ENCODE measurements at places on chromosomes 4 and X.

DNA sequence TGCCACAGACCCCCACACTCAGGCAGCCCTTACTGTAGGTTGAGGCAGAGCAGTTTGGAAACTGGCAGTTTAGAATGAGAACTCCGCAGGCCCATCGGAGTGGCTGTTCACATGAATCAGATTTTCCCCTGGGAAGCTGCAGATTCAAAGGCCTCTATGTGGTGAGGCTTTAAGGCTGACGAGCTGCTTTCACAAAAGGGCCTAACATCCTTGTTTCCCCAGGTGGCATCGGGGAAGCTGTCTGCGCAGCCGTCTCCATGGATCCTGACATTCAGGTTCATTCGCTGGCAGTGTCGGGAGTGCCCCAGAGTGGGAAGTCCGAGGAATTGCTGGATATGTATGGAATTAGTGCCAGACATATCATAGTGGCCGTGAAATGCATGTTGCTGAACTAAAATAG, 33.7 kb downstream of the TKTL1 start:
- DNase-seq, result no peak

DNA sequence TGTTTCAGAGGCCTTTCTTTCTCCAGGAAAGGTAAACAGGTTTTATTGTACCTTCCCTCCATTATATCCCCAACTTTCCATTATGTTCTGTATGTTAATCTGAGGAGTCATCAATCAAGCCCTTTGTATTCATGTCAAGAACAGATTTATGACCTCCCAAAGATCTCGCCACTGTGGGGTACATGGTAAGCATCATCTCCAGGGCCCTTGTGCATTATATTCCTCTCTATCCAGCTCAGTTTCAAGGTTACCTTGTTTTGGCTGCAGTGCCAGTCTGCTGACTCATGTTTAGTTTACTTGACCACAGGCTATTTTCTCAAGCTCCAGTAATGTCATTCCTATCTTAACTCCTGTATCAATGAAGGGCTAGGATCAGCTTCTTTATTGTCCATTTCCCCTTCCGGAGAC, 125.1 kb upstream of the FRMPD4 start:
- DNase-seq, result peak; percentile 7

- peak; percentile 12 for DNase-seq
Measured at GRCh38 chrX:32530802-32531403, 680.4 kb downstream of the DMD start.

DNA sequence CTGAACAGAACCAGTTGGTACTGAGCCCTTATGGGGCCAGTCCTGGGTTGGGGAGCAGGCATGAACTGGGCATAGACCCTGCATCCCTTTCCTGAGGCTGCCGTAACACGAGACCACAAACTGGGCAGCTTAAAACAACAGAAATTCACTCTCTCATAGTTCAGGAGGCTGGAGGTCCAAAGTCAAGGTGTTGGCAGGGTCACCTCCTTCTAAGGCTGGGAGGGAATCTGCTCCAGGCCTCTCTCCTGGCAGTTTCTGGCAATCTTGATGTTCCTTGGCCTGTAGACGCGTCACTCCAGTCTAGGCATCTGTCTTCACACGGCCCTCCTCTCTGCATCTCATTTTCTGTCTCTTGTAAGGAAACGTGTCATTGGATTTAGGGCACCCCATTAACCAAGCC, 19.8 kb upstream of the SORCS2 start:
- DNase-seq, result no peak

DNA sequence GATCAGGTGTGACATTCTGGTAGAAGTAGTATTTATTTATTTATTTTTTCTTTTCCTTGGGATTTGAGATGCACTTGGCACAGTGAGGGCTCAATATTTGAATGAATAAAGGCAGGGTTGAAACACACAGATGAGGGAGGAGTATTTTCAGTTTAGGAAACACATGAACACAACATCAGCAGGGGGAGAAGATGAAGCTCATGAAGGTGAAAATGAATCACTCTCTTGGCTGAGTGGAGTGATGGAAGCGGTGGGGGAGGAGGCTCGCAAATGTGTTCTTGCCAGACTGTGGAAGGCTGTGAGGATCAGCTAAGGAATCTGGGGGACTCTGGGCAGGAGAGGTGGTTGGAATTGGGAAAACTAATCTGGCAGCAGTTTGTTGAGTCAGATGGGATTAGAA, 55.3 kb downstream of the ARHGAP10 start:
- no peak for DNase-seq

GRCh38 chr4:145730026-145730425, 50.1 kb downstream of the C4orf51 start:
- DNase-seq, result no peak

DNA sequence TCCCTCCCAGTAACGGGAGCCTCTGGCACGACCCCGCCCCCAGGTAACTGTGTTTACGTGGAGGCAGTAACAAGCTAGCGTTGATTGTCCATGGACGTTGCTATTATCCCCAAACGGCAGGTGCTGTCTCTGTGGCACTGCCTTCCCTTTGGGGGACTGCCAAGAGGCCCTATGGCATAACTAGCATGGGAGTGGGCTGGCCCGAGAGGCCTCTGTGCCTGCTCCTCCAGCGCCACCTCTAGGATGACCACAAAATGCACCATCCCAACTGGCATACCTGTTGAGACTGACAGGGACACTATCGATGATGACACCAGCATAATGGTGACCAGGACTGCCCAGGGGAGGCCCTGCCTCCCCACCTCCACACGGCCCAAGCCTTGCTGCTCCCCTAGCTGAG, 1.5 kb downstream of the SRPK3 start:
- DNase-seq, result no peak

DNA sequence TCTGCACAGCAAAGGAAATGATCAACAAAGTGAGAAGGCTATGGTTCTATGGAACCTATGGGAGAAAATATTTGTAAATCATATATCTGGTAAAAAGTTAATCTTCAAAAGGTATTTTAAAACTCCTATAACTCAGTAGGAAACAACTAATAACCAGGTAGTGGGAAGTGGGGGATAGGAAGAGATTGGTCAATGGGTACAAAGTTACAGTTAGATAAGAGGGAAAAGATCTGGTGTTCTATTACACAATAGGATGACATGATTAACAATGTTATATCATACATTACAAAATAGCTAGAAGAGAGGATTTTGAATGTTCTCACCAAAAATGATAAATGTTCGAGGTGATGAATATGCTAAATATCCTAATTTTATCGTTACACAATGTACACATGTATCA, 46.3 kb downstream of the NDNF start:
- no peak for DNase-seq

GRCh38 chrX:32501606-32502005, 709.7 kb downstream of the DMD start:
- no peak for DNase-seq

DNA sequence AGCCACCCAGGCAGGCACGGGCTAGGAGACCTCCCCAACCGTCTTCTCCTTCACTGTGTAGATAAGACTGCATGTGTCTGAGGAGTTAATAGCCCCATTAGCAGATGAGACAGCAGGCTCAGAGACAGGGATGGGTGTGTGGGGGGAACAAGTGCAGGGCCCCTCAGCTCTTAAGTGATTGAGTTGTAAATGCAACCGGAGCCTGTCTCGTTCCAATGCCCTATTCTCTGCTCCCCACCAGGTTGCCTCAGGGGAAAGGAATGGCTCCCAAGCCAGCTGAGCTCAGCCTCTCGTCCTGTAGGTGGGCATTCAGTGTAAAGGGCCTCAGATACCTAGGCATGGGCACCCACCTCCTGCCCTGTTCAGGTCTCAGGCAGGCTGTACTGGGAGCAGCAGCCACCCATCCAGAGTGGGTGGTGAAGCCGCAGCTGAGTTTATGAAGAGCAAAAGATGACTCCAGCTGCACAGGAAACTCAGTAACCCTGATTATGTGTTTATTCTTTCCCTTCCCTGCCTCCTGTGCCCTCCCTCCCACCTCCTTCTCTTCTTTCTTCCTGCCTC, 87.3 kb downstream of the PJA1 start:
- DNase-seq, result no peak

GRCh38 chrX:156008915-156009314, 11.4 kb downstream of the IL9R start:
- DNase-seq, result no peak

DNA sequence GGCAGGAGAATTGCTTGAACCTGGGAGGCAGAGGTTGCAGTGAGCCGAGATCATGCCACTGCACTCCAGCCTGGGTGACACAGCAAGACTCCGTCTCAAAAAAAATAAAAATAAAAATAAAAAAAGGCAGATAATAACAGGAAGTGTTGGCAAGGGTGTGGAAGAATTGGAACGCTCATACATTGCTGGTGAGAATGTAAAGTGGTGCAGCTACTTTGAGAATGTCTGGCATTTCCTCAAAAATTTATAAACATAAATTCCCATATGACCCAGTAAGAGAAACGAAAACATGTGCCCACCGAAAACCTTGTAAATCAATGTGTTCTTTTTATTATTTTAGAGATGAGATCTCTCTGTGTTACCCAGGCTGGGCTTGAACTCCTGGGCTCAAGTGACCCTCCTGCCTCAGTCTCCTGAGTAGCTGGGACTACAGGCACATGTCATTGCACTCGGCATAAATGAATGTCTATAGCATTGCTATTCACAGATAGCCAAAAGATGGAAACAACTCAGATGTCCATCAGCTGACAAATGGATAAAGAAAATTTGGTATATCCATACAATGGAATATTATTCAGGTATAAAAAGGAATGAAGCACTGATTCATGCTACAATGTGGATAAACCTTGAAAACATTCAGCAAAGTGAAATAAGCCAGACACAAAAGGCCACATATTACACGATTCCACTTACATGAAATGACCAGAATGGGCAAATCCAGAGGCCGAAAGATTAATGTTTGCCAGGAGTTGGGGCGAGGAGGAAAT, 63.7 kb upstream of the PLAC1 start:
- DNase-seq, result no peak

DNA sequence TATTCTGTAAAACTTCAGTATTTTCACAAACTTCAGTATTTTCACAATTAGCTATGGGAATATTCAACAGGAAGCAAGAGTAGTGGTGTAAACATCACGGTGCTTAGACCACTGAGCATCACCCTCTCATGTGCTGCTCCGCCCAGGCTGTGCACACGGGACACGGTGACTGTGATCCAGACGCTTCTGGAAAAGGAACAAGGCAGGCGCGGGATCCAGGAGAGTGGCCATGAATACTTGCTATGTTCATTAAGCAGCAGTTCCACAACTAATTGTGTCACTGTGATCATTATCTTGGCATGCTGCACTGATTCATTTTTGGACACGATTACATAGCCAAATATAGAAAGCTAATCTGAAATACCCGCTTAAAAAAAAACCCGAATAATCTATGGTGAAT, 19.6 kb upstream of the FAT1 start:
- DNase-seq, result no peak

- no peak for DNase-seq
Measured at GRCh38 chrX:104568304-104568915, 2.4 kb downstream of the IL1RAPL2 start.

GRCh38 chr4:161906836-161907589, 256.8 kb downstream of the FSTL5 start:
- no peak for DNase-seq

DNA sequence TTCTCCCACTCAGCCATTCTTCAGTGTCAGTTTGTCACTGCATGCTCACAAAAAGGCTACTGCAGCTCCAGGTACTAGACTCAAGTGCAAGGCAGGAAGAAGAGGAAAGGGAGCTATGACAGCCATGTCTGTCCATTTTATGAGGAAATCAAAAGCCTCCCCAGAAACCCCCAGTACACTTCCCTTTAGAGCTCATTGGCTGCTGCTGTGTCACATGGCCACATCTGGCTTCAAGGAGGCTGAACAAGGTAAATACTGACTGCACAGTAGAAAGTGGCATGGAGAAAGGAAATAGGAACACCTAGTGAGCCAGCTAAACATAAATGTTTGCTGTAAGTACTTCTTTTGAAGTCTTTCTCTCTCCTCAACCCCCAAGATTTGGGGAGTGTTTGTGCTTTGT, 67.2 kb upstream of the FRAS1 start:
- no peak for DNase-seq

Data from HTR-8/SVneo (cell line).